ENCODE measurements at places on chromosomes 1 and 21.

DNA sequence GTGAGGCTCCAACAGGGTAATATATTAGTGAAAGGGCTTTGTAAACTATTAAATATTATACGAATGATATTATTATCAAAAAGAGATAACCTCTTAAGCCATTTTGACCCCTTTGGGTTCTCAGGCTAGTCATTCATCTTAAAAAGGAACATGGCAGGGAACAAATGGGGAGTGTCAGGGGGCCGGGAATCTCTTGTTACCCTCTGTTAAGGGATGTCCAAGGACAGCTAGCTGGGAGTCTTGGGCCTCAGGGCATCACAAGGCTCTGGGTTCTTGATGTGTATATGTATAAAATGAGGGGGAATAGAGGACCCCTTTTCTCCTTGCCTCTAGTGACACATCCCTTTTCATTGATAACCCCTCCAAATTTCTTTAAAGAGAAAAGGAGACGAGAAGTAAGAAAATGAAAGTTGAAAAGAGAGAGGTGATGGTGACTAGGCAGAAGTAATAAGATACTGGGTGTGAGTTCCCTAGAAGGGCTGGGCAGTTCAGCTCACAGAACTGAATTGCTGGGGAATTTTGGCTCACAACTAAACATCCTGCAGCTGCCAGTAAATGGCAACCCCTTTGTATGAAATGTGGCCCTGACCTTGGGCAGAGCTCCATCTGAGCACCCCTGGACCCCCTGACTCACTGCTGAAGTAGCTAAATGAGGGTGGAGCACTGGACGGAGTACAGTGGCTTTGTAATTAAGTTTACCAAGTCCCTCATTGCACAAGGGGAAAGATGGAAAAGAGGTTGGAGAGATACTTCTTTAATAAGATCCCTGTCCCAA is 20.0 kb upstream of the ZNF326 start:
- no peak overlapping the region for H3K4me3 ChIP-seq
- H3K36me3 ChIP-seq, result no peaks in the 10 kb centered on the region
- H3K27ac ChIP-seq, result no peak overlapping the region
- H3K4me1 ChIP-seq, result no peaks in the 10 kb centered on the region
- no peak for DNase-seq

DNA sequence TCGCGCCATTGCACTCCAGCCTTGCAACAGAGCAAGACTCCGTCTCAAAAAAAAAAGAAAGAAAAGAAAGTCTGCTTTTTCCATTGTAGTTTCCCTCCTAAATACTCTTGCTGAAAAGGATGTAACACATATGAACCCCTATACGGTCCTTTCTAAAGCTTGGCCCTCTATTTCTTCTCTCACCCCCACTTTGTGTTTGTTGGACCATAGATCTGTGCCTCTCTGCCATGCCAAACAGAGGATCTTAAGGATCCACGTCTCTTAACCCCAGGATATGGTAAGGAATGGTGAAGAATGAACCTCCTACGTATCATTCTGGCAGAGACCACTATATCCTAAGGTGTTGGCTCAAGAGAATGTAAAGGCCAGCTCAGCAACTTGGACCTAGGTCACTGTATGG is 18.7 kb upstream of the LAX1 start:
- peak overlapping the region; percentile 11 for H3K27ac ChIP-seq
- no peaks in the 10 kb centered on the region for H3K36me3 ChIP-seq
- H3K4me1 ChIP-seq, result peaks cover 30% of the 10 kb centered on the region
- DNase-seq, result no peak
- no peak overlapping the region for H3K4me3 ChIP-seq
- H3K27me3 ChIP-seq, result no peaks in the 10 kb centered on the region

DNA sequence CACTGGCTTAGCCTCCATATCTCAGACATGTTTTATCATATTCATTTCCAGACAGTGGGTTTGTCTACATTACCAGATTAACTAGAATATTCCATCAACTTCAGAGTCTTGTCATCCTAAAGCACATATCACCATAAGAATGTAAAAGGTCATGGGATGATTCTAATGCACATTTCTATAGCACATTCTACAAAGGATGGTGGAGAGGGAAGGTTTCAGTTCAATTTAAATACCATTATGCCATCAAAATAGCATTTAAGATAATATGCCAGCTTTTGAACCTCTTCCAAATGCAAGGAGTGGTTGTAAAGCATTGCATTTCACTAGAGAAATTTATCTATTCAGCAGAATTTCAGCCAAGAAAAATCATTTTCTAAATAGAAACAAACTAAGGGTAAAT is 970.5 kb downstream of the TTLL7 start:
- no peak overlapping the region for H3K27ac ChIP-seq
- H3K27me3 ChIP-seq, result no peaks in the 10 kb centered on the region
- H3K36me3 ChIP-seq, result peaks cover 4% of the 10 kb centered on the region
- DNase-seq, result no peak
- H3K4me3 ChIP-seq, result no peak overlapping the region

GRCh38 chr1:109298666-109299557 is 7.9 kb downstream of the MYBPHL start:
- peaks cover 10% of the 10 kb centered on the region for H3K27me3 ChIP-seq
- peaks cover 20% of the 10 kb centered on the region for H3K4me1 ChIP-seq
- no peak overlapping the region for H3K4me3 ChIP-seq
- DNase-seq, result no peak
- no peaks in the 10 kb centered on the region for H3K36me3 ChIP-seq
- no peak overlapping the region for H3K27ac ChIP-seq

DNA sequence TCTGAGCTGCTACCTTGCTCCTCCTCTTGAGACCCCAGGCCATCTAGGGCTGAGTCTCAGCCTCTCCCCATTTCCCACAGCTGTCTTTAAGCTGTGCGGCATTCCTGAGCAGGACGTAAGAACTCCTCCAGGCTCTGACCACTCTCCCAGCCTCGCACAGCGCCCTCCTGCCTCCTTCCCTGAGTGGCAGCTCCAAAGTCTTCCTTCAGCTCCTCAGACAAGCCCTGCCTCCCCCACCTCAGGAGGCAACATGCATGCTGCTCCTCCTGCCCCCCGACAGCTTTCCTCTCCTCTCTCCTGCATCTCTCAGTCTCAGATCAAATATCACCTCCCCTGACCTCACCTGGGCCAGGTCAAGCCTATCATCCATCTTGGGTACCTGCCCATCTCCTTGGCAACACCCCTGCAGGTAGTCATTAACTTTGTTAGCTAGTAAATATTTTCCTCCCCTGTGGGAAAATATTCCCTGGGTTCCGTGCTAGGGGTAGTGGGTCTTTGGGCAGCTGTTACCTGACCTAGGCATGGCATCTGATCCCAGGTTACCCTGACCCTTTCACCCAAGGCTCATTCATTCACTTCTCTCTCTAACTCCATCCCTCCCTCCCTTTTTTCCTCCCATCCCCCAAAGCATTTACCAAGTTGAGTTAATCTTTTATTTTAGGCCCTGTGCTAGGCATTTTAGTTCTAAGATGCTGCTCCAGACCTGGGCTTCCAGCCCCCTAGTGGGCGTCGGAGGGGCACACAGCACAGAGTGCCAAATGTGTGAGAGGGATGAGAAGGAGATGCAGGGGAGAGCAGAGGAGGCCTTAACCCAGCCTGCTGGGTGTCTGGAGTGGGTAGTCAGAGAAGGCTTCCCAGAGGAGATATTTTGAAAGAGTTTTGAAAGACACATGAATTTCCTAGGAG is 419.9 kb downstream of the PTPRU start:
- no peak for DNase-seq
- no peaks in the 10 kb centered on the region for H3K4me1 ChIP-seq
- H3K36me3 ChIP-seq, result no peaks in the 10 kb centered on the region
- H3K4me3 ChIP-seq, result no peak overlapping the region
- no peak overlapping the region for H3K27ac ChIP-seq

DNA sequence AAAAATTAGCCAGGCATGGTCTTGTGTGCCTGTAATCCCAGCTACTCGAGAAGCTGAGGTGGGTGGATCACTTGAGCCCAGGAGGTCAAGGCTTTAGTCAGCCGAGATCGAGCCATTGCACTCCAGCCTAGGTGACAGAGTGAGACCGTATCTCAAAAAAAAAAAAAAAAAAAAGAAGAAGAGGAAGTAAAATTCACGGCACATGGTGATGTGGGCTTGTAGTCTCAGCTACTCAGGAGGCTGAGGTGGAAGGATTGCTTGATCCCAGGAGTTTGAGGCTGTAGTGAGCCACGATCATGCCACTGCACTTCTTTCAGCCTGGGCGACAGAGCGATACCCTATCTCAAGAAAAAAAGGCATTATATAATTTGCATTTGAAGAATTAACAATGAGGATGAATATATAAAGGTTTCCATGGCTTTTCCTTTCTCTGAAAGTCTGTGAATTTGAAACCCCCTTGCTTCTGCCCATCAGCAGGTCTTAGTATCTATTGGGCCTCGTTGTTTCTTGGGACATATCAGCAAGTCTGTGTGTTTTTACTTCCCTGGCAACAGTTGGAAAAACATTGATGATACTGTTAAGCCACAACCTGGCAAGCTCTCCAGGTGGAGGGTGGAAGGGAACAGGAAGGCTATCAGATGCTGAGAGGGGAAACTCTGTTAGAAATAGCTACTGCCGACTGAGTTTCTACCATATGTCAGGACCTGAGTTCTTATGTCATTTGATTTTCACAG is 4.6 kb upstream of the PLA2G2D start:
- H3K27ac ChIP-seq, result no peak overlapping the region
- H3K27me3 ChIP-seq, result no peaks in the 10 kb centered on the region
- no peak for DNase-seq
- H3K4me3 ChIP-seq, result no peak overlapping the region
- peaks cover 48% of the 10 kb centered on the region for H3K4me1 ChIP-seq

GRCh38 chr1:54987919-54988705 is 7.7 kb downstream of the TMEM61 start:
- H3K27me3 ChIP-seq, result peaks cover 3% of the 10 kb centered on the region
- H3K36me3 ChIP-seq, result no peaks in the 10 kb centered on the region
- H3K4me1 ChIP-seq, result no peaks in the 10 kb centered on the region
- no peak for DNase-seq
- H3K27ac ChIP-seq, result no peak overlapping the region
- H3K4me3 ChIP-seq, result no peak overlapping the region

GRCh38 chr1:167136191-167136614 is 42.3 kb downstream of the STYXL2 start:
- H3K4me1 ChIP-seq, result peaks cover 2% of the 10 kb centered on the region
- no peak for DNase-seq
- H3K4me3 ChIP-seq, result no peak overlapping the region
- no peaks in the 10 kb centered on the region for H3K36me3 ChIP-seq
- no peak overlapping the region for H3K27ac ChIP-seq

- H3K4me1 ChIP-seq, result peaks cover 7% of the 10 kb centered on the region
- DNase-seq, result no peak
- H3K36me3 ChIP-seq, result no peaks in the 10 kb centered on the region
- no peaks in the 10 kb centered on the region for H3K27me3 ChIP-seq
- no peak overlapping the region for H3K27ac ChIP-seq
Observed at GRCh38 chr1:184909019-184909418, 65.3 kb downstream of the NIBAN1 start.

GRCh38 chr1:10347109-10347508 is 51.8 kb upstream of the PGD start:
- peaks cover 29% of the 10 kb centered on the region for H3K36me3 ChIP-seq
- H3K4me1 ChIP-seq, result no peaks in the 10 kb centered on the region
- H3K27me3 ChIP-seq, result no peaks in the 10 kb centered on the region
- H3K4me3 ChIP-seq, result no peak overlapping the region
- no peak overlapping the region for H3K27ac ChIP-seq

GRCh38 chr1:46288485-46289133 is 14.8 kb downstream of the LRRC41 start:
- no peak overlapping the region for H3K4me3 ChIP-seq
- H3K27ac ChIP-seq, result no peak overlapping the region
- no peaks in the 10 kb centered on the region for H3K4me1 ChIP-seq
- DNase-seq, result no peak
- peaks cover 8% of the 10 kb centered on the region for H3K36me3 ChIP-seq

GRCh38 chr21:41765973-41766882 is 624 bp downstream of the RIPK4 start:
- no peak for DNase-seq
- no peak overlapping the region for H3K27ac ChIP-seq
- peaks cover 4% of the 10 kb centered on the region for H3K36me3 ChIP-seq
- H3K4me1 ChIP-seq, result peaks cover 19% of the 10 kb centered on the region
- no peak overlapping the region for H3K4me3 ChIP-seq

DNA sequence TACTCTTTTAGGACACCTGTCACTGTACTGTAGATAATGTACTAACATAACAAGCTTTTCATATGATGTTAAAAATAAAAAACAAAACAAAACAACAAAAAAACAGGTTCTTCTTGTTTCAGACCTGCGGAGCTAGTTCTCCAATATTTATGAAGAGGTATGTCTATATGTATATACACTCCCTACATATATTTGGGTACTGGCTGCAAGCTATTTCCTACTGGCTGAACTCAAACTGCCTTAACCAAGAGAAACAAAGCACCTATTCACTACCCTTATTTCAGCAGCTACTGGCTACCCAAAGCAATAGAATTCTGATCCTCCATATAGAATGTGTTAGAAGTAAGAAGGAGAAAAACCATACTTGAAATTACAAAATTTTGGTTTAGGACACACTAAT is 73.5 kb downstream of the ABL2 start:
- peaks cover 20% of the 10 kb centered on the region for H3K4me1 ChIP-seq
- H3K4me3 ChIP-seq, result no peak overlapping the region
- peaks cover 7% of the 10 kb centered on the region for H3K36me3 ChIP-seq
- no peak for DNase-seq
- no peaks in the 10 kb centered on the region for H3K27me3 ChIP-seq

GRCh38 chr1:209777587-209777986 is 6.8 kb downstream of the C1orf74 start:
- no peak for DNase-seq
- H3K4me1 ChIP-seq, result peaks cover 30% of the 10 kb centered on the region
- H3K27me3 ChIP-seq, result no peaks in the 10 kb centered on the region

DNA sequence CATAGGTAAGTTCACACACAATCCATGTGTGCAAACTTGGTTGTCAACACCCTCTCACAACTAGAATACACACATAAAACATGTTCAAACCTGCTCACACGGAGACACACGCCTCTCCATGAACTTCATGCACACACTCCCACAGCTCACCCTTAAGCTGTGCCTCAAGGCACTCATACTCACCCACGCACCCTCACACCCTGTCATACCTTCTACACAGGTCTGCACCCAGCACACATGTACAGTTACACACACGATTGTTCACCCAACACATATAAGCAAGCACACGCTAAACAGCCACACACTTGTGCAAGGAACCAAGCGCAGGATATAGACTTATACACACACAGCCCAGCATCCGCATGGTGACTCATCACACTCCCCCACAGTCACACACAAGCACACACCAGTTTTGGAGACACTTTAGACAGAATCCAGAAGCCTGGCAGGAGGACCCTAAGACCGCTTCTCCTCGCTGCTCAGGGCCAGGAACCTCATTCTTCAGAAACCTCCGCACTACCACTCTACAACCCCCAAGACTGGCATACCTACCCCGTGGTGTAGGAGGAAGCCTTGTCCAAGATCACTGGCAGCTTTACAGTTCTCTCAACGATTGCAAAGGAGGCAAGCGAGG is 58.7 kb upstream of the ZC3H12A start:
- H3K36me3 ChIP-seq, result no peaks in the 10 kb centered on the region
- DNase-seq, result no peak
- no peak overlapping the region for H3K27ac ChIP-seq
- H3K4me1 ChIP-seq, result no peaks in the 10 kb centered on the region
- H3K4me3 ChIP-seq, result no peak overlapping the region
- peaks cover 17% of the 10 kb centered on the region for H3K27me3 ChIP-seq

- peaks cover 1% of the 10 kb centered on the region for H3K36me3 ChIP-seq
- H3K27ac ChIP-seq, result no peak overlapping the region
- H3K4me3 ChIP-seq, result no peak overlapping the region
- no peak for DNase-seq
- H3K27me3 ChIP-seq, result peaks cover 12% of the 10 kb centered on the region
- H3K4me1 ChIP-seq, result no peaks in the 10 kb centered on the region
Observed at GRCh38 chr1:243968413-243968812, 82.7 kb upstream of the ZBTB18 start.

Measured in memory B cell (primary cell).